ENCODE measurements at places on chromosomes 2 and 18. TPM values are rescaled to one million over a fixed set of nuclear protein-coding genes. Genes with fewer than 3 reads are reported as not detected.

DNA sequence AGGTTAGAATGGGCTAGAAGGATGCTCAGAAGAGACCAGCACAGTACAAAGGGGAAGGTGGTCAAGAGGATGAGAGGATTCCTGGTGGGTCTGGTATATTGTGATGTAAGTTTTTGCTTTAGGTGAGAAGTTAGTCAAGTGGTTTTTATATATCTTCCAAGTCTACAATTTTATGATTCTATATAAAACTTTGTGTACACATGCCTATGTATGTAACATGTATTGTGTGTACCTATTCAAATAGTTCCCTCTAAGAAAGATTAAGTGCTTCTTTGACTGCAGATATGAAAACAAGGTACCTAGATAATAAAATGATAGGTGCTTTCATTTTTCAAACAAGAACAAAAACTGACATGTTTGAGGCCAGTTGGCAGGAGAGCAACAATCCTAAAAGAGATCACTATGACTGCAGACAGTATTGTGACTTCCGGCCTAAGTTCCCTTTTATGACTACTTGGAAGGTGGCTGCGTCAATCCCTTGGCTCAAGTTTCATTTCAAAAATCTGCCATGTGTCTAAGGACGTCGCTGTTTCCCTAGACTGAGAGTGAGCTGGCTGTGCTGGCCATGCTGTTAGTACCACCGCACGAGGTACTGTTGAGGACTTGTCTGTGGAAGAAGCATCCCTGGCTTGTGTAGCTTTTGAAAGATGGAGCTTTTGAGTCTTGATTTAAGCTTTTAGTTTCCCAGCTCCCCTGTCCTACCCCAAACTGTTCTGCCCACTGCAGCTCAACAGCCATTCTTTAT, 123.1 kb downstream of the PRPF40A start:
- peaks cover 2% of the 10 kb centered on the region for H3K27me3 ChIP-seq
- no peaks in the 10 kb centered on the region for H3K36me3 ChIP-seq
- peaks cover 10% of the 10 kb centered on the region for H3K4me1 ChIP-seq
- peak; percentile 25 for DNase-seq
- H3K27ac ChIP-seq = no peak overlapping the region

DNA sequence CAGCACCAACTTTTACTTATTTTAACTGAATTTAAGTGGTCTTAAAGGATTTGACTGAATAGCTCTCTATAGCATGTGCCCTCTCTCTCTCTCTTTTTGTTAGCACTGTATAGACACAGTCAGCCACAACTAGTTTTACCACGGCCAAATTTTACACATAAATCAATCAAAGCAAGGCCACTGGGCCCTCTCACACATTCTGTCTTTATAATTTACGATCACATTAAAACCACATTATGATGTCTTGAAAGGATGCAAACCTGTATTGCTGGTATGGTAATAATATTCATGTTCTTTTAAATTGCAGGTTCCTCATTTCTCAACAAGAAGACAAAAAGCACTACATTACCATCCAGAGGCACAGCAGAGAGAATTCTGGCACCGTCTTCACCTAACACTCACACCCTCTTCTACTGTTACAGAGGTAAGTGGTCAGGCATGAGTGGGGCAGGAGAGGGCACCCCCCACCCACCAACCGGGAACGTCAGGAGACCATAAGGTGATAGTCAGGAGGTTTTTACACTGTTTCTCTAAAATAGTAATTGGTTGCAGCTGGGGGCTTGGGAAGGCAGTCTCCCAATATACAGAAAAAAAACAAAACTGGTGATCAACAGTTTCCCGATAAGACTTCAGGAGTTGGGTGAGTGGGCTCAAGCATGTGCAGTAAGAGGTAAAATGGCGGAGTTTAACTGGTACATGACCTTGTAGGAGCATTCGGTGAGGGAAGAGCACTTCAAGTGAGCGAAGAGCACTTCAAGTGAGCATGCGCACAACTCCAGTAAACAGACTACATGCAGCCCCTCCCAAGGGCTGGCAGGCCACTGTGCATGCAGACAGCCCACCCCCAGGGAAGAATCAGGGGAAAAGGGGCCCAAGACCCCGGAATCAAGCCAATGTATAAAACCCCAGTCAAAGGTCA, 296.7 kb downstream of the PIEZO2 start:
- H3K36me3 ChIP-seq = no peaks in the 10 kb centered on the region
- H3K27me3 ChIP-seq = peaks cover 8% of the 10 kb centered on the region
- H3K4me1 ChIP-seq = no peaks in the 10 kb centered on the region

GRCh38 chr2:217004656-217005055, 144.8 kb upstream of the TNP1 start:
- H3K4me3 ChIP-seq = no peak overlapping the region
- no peaks in the 10 kb centered on the region for H3K36me3 ChIP-seq
- no peak for DNase-seq
- H3K27me3 ChIP-seq = peaks cover 9% of the 10 kb centered on the region
- H3K4me1 ChIP-seq = no peaks in the 10 kb centered on the region
- no peak overlapping the region for H3K27ac ChIP-seq

DNA sequence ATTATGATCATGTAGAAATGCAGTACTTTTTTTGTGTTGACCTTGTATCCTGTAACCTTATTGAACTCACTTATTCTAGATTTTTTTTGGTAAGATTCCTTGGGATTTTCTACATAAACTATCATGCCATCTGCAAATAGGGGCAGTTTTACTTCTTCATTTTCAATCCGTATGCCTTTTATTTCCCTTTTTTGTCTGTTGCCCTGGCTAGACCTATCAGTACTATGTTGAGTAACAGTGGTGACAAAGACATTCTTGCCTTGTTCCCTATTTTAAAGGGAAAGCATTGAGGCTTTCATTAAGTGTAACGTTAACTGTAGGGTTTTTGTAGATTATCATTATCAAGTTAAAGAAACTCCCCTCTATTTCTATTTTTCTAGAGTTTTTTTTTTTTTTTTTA, 92.3 kb downstream of the LYPD1 start:
- peaks cover 2% of the 10 kb centered on the region for H3K27me3 ChIP-seq
- H3K27ac ChIP-seq = no peak overlapping the region
- no peak overlapping the region for H3K4me3 ChIP-seq
- no peaks in the 10 kb centered on the region for H3K4me1 ChIP-seq
- no peaks in the 10 kb centered on the region for H3K36me3 ChIP-seq

DNA sequence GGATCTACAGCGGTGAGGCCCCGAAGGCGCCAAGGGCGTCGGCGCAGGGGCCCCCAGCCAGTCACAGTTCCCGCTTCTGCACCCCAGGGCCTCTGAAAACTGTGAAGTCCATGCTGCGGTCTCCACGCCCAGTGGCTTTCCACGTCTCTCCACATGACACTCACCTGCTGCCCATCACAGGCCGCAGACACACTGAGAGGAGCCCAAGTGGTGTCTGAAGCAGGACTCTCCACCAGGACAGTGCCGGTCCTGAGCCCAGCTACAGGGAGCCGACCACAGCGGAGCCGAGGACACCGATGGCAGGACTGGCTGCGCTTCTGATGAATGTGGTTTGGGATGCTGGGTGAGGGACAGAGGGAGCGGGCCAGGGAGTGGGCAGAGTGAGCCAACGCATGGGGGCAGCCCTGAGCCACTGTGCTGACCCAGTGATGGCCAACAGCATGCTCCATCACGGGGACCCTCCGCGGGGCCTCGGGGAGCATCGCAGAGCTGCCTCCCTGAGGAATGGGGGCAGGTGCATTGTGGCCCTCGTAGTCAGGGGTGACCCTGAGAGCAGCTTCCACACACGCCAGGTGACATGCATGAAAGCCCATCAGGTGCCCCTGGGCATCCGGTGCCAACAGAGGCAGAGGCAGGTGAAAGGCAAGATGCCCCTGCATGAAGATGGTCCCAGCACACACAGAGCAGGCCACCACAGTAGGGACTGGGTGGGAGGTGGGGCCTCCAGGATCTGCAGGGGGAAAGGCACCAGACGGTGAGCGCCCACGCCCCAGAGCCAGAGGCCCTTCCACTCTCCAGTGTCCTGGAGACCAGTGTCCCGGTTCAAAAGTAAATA, 116.6 kb downstream of the HDAC4 start:
- peaks cover 15% of the 10 kb centered on the region for H3K27me3 ChIP-seq
- DNase-seq = no peak
- H3K4me1 ChIP-seq = peaks cover 56% of the 10 kb centered on the region
- no peak overlapping the region for H3K27ac ChIP-seq
- peak overlapping the region; percentile 63 for H3K4me3 ChIP-seq

Gene CUL3
- 85.8 TPM for total RNA-seq

DNA sequence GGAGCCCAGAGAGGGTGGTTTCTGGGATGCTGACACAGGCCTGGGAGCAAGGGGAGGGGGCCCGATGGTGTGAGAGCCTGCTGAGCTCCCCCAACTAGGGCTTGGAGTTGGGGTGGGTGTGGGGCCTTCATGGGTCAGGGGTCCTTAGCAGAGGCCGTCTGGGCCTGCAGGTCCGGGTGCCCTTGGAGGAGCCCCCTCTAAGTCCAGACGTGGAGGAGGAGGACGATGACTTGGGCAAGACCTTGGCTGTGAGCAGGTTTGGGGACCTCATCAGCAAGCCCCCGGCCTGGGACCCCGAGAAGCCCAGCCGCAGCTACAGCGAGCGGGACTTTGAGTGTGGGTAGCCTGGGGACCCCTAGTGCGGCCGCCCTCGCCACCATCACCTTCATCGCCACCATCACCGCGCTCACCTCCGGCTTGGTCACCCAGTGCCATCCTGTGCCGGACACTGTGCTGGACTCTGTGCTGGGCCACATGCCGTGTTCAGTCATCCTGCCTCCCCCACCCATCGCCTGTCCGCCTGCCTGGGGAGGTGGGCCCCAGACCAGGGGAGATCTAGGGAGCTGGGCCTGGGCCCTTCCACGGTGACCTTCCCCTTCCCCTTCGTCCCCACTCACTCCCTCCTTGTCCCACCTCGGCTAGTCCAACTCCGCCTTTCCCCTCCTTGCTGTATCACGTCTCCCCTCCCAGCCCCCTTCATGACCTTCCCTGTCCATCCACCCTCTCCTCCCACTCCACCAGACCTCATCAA, 980 bp downstream of the SLC4A3 start:
- peaks cover 3% of the 10 kb centered on the region for H3K4me1 ChIP-seq
- peak overlapping the region; percentile 8 for H3K4me3 ChIP-seq
- no peak overlapping the region for H3K27ac ChIP-seq

Gene PKDCC
- total RNA-seq = not detected

DNA sequence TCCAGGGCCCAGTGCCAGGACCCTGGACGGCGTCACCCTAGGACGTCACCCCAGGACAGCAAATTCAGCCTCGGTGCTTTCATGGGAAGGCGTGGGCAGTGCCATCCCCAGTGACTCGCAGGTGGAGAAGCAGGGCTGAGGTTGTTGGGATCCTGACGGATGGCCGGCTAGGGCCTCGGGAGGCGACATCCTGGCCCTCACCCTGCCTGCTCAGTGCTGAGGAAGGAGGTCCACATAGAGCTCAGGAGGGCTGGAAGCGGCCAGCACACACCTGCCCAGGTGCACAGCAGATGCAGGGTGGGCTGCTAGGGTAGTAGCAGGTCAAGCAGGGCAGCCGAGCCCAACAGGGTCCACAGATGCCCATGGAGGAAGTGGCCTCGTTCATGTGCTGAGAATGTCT, 482.0 kb upstream of the SALL3 start:
- H3K4me3 ChIP-seq = no peak overlapping the region
- no peak for DNase-seq
- no peaks in the 10 kb centered on the region for H3K36me3 ChIP-seq
- no peaks in the 10 kb centered on the region for H3K27me3 ChIP-seq
- H3K4me1 ChIP-seq = no peaks in the 10 kb centered on the region

Gene CD207
- not detected for total RNA-seq

Gene PLEK
- 0.89 TPM for total RNA-seq

GRCh38 chr18:49169037-49169521, 218.3 kb upstream of the SMAD7 start:
- peaks cover 29% of the 10 kb centered on the region for H3K4me1 ChIP-seq
- DNase-seq = peak; percentile 58
- H3K27ac ChIP-seq = no peak overlapping the region
- H3K4me3 ChIP-seq = peak overlapping the region; percentile 4
- H3K27me3 ChIP-seq = no peaks in the 10 kb centered on the region

DNA sequence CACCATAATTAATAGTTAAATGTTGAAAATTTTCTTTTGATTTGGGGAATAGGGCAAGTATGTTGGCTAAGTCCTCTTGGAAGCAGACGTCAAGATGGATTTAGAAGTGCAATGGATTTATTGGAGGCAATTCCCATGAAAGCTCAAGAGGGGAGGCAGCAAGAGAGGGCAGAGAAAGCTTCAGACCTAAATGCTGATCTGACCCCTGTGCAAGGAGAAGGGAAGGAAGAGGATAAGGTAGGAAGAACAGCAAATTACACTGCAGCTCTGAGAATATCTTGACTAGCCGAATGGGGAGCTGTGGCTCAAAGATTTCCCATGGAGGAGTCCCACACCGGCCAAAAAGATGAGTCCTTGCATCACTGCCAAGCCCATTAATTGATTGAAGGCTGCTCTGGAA, 46.9 kb upstream of the ATP8B1 start:
- H3K4me3 ChIP-seq = no peak overlapping the region
- H3K27ac ChIP-seq = no peak overlapping the region
- no peak for DNase-seq
- H3K4me1 ChIP-seq = no peaks in the 10 kb centered on the region
- no peaks in the 10 kb centered on the region for H3K36me3 ChIP-seq

Gene ATOH8
- not detected for total RNA-seq

Gene FTCDNL1
- 4.3 TPM for total RNA-seq

DNA sequence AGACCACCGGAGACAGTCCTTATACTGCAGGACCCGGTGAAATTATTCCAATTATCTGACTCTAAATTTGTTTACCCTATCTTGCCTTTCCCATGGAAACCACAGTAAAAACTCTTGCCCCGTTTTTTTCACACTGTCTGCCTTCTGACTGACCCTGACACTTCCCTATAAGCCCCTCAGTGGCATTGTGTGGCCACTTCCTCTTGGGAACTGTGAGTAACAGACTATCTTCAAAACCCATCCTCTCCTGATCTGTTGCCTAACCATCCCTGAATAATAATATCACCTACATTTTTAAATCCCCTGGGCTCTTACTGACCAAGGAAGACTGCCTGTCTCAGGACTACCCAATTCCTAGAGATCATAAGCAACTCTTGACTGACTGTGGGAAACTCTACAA, 42.6 kb upstream of the RNF152 start:
- no peak overlapping the region for H3K27ac ChIP-seq
- H3K4me3 ChIP-seq = no peak overlapping the region
- H3K36me3 ChIP-seq = no peaks in the 10 kb centered on the region

Gene CFAP65
- total RNA-seq = not detected

Gene SERPINB7
- not detected for total RNA-seq

GRCh38 chr2:191789796-191790195, 57.1 kb downstream of the CAVIN2 start:
- peaks cover 25% of the 10 kb centered on the region for H3K27me3 ChIP-seq
- no peak overlapping the region for H3K27ac ChIP-seq
- no peak overlapping the region for H3K4me3 ChIP-seq
- no peak for DNase-seq

Gene NEUROD1
- not detected for total RNA-seq

Gene BCL2
- 88.9 TPM for total RNA-seq

- no peaks in the 10 kb centered on the region for H3K36me3 ChIP-seq
- H3K27ac ChIP-seq = no peak overlapping the region
- peaks cover 25% of the 10 kb centered on the region for H3K27me3 ChIP-seq
- no peak overlapping the region for H3K4me3 ChIP-seq
- H3K4me1 ChIP-seq = no peaks in the 10 kb centered on the region
- DNase-seq = no peak
Observed at GRCh38 chr2:235780401-235780800, 286.6 kb downstream of the AGAP1 start.

- H3K4me1 ChIP-seq = no peaks in the 10 kb centered on the region
- DNase-seq = no peak
Observed at GRCh38 chr2:226631671-226632070, 167.9 kb downstream of the IRS1 start.

Gene COQ10B
- total RNA-seq = 9.7 TPM

Gene SCYGR4
- total RNA-seq = not detected
